ENCODE measurements at places on chromosomes 12 and 14. TPM values are rescaled to one million over a fixed set of nuclear protein-coding genes. Genes with fewer than 3 reads are reported as not detected.

TMEM132C gene
- 10.6 TPM for total RNA-seq

- peaks cover 36% of the 10 kb centered on the region for H3K4me1 ChIP-seq
- H3K27me3 ChIP-seq, result no peaks in the 10 kb centered on the region
- no peak for DNase-seq
- no peaks in the 10 kb centered on the region for H3K36me3 ChIP-seq
These were observed 414 bp upstream of the CDK17 start for GRCh38 chr12:96400631-96401075.

NOVA1 gene
- 62.2 TPM for total RNA-seq

ART4 gene
- not detected for total RNA-seq

DNA sequence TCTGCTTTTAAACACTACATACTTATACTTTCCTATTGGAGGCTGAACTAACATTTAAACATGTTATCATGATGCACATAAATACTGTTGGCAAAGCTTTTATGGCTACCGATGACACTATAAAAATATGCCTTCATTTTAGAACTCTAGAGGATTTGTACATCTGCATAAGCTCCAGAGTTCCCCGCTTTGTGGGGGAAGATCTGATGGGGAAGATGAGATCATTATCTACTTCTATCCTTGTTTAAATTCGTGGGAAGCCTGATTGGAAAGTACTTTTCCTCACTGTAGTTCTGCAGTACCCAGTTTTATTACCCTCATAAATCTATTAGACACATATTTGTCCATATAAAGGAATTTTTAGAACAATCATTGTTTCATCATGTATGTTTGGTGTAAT, 299.6 kb upstream of the ATP2B1 start:
- DNase-seq, result no peak
- H3K27me3 ChIP-seq, result no peaks in the 10 kb centered on the region
- no peak overlapping the region for H3K27ac ChIP-seq
- peaks cover 4% of the 10 kb centered on the region for H3K4me1 ChIP-seq

GRCh38 chr14:80447392-80447791, 236.1 kb upstream of the DIO2 start:
- no peak overlapping the region for H3K27ac ChIP-seq
- DNase-seq, result no peak
- H3K27me3 ChIP-seq, result no peaks in the 10 kb centered on the region
- H3K36me3 ChIP-seq, result peaks cover 14% of the 10 kb centered on the region
- no peaks in the 10 kb centered on the region for H3K4me1 ChIP-seq

P2RX2 gene
- not detected for total RNA-seq

DNA sequence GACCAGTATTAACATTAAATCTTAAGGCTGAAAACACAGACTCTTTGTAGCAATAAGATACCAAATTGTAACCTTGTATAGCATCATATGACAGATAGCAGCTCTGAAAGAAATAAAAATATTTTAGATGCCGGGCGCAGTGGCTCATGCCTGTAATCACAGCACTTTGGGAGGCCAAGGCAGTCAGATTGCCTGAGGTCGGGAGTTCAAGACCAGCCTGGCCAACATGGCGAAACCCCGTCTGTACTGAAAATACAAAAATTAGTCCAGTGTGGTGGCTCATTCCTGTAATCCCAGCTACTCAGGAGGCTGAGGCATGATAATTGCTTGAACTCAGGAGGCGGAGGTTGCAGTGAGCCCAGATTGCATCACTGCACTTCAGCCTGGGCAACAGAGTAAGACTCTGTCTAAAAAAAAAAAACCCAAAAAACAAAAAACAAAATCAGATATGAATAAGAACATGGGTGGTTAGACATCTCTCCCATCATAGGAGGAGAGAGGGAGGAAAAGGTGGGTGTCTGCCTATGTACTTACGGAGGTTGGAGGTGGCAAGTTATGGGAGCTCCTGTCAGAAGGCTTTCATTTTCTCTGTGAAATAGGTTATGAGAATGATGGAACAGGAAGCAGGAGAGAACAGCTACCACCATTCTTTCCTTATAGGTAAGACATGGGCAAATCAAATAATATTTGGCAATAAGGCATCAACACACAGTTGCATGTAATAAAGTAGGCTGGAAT, 7.6 kb upstream of the HEBP1 start:
- peaks cover 11% of the 10 kb centered on the region for H3K27me3 ChIP-seq
- no peak for DNase-seq
- no peaks in the 10 kb centered on the region for H3K36me3 ChIP-seq
- no peak overlapping the region for H3K27ac ChIP-seq
- no peaks in the 10 kb centered on the region for H3K4me1 ChIP-seq

DNA sequence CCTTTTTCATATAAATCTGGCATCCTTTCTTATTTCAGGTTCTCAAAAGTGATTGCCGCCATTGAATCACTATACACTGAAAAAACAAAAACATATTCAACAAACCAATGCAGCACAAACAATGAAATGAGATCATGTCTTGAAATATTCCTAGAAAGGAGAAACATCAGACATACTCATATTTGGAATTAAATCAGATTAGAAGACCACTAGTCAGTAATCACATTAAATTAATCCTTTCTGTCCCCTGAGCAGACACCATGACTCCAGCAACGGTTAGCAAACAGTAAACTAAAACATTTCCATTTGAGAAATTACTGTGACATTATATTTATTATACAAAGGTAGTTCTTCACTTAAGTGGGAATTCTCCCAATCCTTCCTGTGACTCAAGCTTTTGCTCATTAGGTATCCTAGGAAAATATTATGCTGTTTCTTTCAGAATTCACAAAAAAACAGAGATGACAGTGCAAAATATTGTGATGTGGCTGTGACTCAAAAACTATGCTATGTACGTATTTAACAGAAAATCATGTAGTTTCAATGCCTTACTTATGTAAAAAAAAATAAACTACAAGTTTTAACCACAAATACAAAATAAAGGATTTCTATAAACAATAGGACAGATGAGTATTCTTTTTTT, 29.7 kb downstream of the CPNE8 start:
- no peaks in the 10 kb centered on the region for H3K27me3 ChIP-seq
- no peak overlapping the region for H3K27ac ChIP-seq
- no peaks in the 10 kb centered on the region for H3K4me1 ChIP-seq
- H3K4me3 ChIP-seq, result no peak overlapping the region
- no peaks in the 10 kb centered on the region for H3K36me3 ChIP-seq

- H3K36me3 ChIP-seq, result no peaks in the 10 kb centered on the region
- peaks cover 23% of the 10 kb centered on the region for H3K27me3 ChIP-seq
- DNase-seq, result peak; percentile 65
- no peaks in the 10 kb centered on the region for H3K4me1 ChIP-seq
- H3K4me3 ChIP-seq, result no peak overlapping the region
These were observed 40.5 kb downstream of the KCNA5 start for GRCh38 chr12:5083955-5084849.

ENDOU gene
- total RNA-seq, result not detected

DNA sequence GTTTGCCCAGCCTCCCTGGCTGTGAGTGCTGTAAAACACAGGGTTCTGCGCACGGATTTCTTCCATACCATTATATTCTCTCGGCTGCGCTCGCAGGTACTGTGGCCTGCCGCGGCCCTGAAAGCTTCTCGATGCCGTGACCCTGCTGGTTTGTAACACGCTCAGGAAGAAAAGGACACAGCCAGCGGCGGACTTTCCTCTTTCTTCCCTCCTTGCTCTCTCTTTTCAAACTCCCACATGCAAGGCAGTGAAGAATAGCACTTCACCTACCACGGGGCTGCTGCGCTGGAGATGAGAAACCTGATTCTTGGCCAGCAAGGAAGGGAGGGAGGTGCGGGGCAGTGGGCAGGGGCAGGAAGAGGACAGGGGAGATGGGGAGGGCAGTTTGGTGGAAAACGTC, 130.2 kb downstream of the RBM19 start:
- no peak overlapping the region for H3K27ac ChIP-seq
- peaks cover 10% of the 10 kb centered on the region for H3K4me1 ChIP-seq
- H3K36me3 ChIP-seq, result no peaks in the 10 kb centered on the region
- H3K4me3 ChIP-seq, result no peak overlapping the region
- H3K27me3 ChIP-seq, result peaks cover 5% of the 10 kb centered on the region

DNA sequence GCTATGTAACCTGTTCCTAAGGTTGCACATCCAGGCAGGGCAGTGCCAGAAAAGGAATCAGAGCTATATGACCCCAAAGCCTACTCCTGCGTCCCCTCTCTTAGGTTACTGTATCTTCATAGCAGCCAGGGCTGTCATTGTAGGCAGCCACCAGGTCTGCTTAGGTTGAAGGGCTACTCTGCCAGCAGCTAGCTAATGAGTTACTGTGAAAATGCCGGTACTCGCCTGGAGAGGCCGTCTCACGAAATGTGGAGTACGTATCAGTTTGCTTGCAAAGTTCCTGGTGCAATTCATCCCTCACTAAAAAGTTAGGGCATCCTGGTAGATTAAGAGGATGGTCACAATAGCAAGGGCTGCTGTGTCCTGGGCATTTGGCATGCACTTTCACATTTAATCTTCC, 50.9 kb downstream of the RPH3A start:
- H3K27ac ChIP-seq, result no peak overlapping the region
- no peak overlapping the region for H3K4me3 ChIP-seq
- DNase-seq, result no peak
- peaks cover 25% of the 10 kb centered on the region for H3K27me3 ChIP-seq
- no peaks in the 10 kb centered on the region for H3K36me3 ChIP-seq

DNA sequence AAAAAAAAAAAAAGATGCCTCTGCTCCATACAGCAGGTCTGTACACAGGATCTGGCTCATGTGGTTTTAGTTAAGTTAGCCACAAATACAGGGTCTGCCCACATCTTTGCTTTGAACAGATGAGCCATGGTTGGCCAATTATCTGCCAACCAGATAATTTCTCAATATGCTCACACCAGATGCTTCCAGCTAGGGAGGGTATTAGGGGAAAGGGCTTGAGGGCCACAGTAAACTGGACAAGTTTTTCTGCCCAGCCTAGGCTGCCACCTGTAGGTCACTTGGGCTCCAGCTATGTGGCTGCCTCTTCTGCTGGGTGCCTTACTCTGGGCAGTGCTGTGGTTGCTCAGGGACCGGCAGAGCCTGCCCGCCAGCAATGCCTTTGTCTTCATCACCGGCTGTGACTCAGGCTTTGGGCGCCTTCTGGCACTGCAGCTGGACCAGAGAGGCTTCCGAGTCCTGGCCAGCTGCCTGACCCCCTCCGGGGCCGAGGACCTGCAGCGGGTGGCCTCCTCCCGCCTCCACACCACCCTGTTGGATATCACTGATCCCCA, 776 bp downstream of the RDH5 start:
- no peak for DNase-seq
- peaks cover 2% of the 10 kb centered on the region for H3K36me3 ChIP-seq
- H3K27ac ChIP-seq, result no peak overlapping the region
- H3K4me1 ChIP-seq, result peaks cover 45% of the 10 kb centered on the region
- peaks cover 1% of the 10 kb centered on the region for H3K27me3 ChIP-seq

- no peaks in the 10 kb centered on the region for H3K4me1 ChIP-seq
- no peaks in the 10 kb centered on the region for H3K36me3 ChIP-seq
- no peak overlapping the region for H3K4me3 ChIP-seq
- no peak for DNase-seq
These were observed 1239.0 kb downstream of the SLC16A7 start for GRCh38 chr12:60834806-60835205.

ALG10 gene
- 15.2 TPM for total RNA-seq

DNA sequence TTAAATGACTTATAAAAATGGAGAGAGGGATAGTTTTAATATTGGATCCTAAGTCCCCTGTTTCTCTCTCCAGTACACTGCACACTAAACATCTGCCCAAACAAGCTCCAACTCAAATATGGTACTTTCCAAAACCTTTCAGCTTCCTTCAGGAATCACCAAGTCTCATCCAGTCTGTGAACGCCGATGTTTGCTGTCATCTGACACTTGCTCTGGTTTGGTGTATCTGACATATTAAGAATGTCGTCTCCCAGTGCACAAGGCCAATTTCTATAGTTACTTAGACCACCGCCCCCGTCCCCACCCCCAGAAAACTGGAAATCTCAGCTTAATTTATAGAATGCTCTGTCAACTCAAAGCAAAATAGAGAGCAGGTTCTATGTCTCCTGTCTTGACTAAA, 5.0 kb upstream of the MGP start:
- peaks cover 11% of the 10 kb centered on the region for H3K4me1 ChIP-seq
- H3K27ac ChIP-seq, result no peak overlapping the region
- H3K27me3 ChIP-seq, result no peaks in the 10 kb centered on the region
- DNase-seq, result no peak
- H3K4me3 ChIP-seq, result no peak overlapping the region
- no peaks in the 10 kb centered on the region for H3K36me3 ChIP-seq

INSM2 gene
- 0.09 TPM for total RNA-seq

GPRC5D gene
- not detected for total RNA-seq

DNA sequence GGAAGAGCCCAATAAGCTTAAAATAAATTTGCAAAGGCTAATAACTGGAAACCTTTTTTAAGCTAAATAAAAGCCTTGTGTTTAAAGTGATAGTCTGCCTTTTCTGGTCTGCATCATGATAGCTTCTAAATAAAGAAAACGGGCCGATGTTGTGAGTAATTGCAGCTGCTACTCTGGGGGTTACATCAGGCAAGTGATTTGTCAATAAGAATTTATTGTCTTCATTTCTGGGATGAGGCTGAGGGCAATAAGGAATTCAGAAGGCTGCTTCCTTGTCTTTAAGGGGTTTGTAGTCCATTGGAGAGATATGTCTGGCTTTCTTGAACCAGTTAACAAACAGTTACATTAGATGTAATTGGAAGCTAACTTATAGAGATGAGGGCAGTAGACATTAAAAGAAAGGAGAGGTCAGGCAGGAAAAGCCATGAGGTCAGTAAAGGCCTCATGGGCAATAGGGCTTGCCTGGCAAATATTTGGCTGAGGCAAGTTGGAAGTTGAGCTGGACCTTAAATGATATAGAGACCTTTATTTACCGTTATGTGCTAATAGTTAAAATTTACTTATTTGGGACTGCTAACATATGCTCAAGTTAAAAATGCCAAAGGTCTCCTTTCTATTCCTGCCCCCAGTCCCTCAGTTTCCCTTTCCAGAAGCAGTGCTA, 85.0 kb downstream of the CRADD start:
- peaks cover 65% of the 10 kb centered on the region for H3K4me1 ChIP-seq
- no peaks in the 10 kb centered on the region for H3K36me3 ChIP-seq
- H3K4me3 ChIP-seq, result peak overlapping the region; percentile 2
- no peak for DNase-seq
- H3K27ac ChIP-seq, result peak overlapping the region; percentile 81

DNA sequence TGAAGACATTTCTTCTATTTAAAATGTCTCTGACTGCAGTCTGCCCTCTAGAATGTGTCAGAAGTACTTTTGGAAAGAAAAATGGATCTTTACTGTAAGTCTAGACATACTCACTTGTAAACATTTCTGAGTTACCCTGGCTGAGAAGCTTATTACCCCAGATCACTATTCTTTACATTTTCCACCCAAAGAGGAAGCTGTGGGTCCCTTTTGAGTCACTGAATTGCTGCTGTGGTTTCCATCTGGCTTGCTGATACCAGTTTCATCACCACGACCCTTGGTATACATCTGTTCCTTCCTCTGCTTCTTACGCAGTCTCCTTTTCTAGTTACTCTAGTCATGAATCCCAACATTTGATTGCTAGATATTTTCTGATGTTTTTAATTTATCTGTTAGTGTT, 20.2 kb upstream of the CLEC4D start:
- peaks cover 4% of the 10 kb centered on the region for H3K27me3 ChIP-seq
- H3K36me3 ChIP-seq, result no peaks in the 10 kb centered on the region
- H3K27ac ChIP-seq, result no peak overlapping the region
- H3K4me3 ChIP-seq, result no peak overlapping the region
- H3K4me1 ChIP-seq, result peaks cover 9% of the 10 kb centered on the region
